ENCODE measurements at places on chromosomes 5 and 9.

- no peak for DNase-seq
Observed at GRCh38 chr9:126113756-126114408, 212.7 kb upstream of the MVB12B start.

DNA sequence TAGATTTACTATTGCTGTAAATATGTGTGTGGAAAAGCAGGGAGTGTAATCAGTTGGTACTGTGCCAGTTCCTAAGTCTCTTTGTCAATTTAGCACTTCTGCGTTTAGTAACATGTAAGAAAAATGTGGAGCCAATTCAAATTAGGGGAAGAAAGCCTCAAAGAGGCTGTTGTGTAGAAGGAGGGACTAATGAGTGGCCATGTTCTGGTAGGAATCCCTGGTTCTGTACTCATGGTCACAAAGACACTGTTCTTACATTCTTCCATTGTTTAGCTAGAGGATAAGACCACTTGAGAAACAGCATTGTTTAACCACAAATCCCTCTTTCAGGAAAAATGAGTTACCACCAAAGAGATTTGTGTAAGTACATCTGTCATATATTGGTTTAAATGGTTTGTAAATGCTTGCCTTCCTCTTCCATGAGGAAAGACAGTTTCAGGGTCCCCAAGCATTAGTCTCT lies 14.9 kb downstream of the ARHGEF28 start:
- no peak for DNase-seq

- no peak for DNase-seq
Observed at GRCh38 chr5:124419531-124419930, 326.9 kb downstream of the ZNF608 start.

- no peak for DNase-seq
Observed at GRCh38 chr9:119588874-119589744, 219.9 kb upstream of the BRINP1 start.

DNA sequence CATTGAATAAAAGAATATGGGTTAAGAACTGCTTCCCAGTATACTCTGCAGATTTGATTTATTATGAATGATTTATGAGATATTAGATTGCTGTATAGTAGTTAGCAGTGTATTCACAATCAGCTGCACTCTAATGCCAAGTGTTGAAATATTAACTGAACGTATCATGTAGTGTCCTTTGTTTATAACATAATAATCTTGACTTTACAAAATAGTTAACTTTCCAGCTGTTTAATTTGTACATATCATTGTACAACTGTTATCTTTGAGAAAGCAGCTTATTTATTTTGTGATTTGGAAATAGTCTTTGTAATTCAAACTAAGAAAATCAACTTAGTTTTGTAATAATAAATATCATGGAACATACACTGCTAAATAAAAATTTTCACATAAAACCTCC lies 219.5 kb downstream of the RANBP17 start:
- no peak for DNase-seq

GRCh38 chr5:180209137-180209581 lies at the start of gene RASGEF1C:
Gene RASGEF1C, minus strand, starts transcription at chr5:180209211. Its CDS starts 71,159 bp downstream, at chr5:180138052.
- DNase-seq: peak; percentile 76

GRCh38 chr9:96294159-96294545 lies 7.8 kb downstream of the HSD17B3 start:
- no peak for DNase-seq

- no peak for DNase-seq
Observed at GRCh38 chr5:179865491-179866240, 7.0 kb upstream of the MRNIP start.

Data from stimulated activated naive CD8-positive, alpha-beta T cell treated with anti-CD3 and anti-CD28 coated beads, Interleukin-15, Interleukin-2, amounts not matched to agents 100 U/mL and 50 U/mL, for 24 hours (primary cell).